ENCODE measurements at places on chromosomes 7 and 10.
A peak's percentile ranks its signal among the peaks of the same experiment; 100 is the strongest.

DNA sequence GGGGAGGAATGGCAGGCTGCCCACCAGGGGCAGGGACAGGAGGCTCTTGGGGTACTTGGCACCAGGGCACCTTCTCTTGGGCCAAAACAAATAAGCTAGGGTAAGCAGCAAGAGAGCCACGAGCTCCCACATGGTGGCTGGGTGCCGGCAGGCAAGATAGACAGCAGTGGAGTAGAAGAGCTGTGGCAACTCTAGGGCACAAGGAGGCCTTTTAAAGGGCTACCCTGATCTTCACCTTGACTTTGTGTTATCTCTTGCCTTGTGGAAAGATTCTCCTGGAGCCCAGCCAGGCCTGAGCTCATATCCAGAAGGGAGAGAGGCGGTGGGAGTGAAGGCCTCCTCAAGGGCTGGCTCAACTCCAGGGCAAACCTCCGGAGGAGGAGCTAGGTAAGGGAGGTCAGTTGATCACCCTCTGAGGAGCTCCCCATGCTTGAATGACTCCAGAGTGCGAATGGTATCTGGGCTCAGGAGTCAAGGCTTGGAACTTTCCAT is at the start of gene CYP17A1:
TSS of gene CYP17A1 (minus strand) at position 184 of the 492 bp plus-strand sequence. CDS start at position 132, 52 bp downstream.
- DNase-seq = no peak

DNA sequence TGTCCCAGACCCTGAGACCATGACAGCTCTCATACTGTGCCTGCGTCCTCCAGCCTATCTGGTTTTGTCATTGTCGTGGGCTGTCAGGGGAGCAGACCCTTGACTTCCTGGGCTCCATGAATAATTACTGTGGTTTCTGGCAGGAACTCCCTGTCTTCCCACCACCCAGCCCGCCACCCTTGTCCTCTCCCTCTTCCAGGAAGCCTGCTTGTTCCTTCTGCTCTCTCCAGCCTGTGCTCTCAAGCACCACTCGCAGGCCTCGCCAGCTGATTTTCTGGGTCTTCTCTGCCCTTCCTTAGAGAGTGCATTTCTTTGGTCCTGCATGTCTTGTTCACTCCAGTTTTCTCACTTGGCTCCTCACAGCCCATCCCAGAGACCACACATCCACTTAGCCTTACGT is 224.5 kb upstream of the INHBA start:
- no peak for DNase-seq

- DNase-seq = peak; percentile 72
These were observed 196.8 kb downstream of the PTN start for GRCh38 chr7:137146552-137147337.

- no peak for DNase-seq
These were observed 50.9 kb downstream of the CALML3 start for GRCh38 chr10:5575482-5576153.

DNA sequence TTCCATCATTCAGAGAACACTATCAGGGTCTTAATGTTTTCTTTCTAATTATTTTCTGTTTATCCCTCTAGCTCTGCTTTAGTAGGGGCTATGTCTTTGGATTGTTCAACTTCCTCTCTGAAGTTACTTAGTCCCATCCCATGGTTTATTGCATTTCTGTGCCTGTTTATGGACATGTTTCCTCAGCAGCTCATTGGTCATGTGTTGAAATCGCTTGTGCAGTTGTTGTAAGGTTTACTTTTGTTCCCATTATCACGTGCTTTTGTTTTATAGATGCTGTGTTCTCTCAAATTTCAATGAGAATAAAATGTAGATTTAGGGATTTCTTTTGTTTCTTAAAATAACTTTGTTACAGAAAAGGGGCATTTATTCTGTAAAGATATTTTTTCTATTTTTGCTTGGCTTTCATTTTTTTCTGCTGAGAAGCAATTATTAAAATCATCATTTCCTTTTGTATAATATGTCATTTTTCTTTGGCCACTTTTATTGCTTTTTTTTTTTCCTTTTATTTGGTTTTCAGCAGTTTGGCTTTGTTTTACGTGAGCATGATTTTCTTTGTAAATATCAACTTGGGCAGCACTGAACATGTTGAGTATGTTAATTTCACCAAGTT is 110.9 kb downstream of the CCDC7 start:
- DNase-seq = no peak

DNA sequence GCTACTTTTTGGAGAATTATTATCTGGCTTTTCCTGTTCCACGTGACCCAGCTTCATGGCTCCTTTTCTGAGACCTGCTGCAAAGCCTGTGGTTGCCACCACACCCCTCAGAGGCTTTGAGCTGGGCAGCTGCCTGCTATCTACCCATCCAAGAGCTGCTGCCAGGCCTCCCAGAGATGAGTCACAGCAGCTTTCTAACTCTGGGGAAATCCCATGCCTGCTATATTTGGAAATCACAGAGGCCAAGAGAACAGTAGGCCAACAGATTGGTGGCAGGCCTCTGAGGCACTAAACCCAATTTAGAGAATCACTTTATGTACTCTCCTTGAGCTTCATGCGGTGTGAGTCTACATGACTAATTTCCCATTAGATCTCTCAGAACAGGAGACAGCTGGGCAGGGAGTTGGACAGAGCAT is 35.2 kb downstream of the SGCE start:
- peak; percentile 71 for DNase-seq

GRCh38 chr10:117980216-117980615 is 66.5 kb downstream of the RAB11FIP2 start:
- DNase-seq = peak; percentile 62

- no peak for DNase-seq
These were observed 27.3 kb downstream of the RAB18 start for GRCh38 chr10:27531336-27531847.

DNA sequence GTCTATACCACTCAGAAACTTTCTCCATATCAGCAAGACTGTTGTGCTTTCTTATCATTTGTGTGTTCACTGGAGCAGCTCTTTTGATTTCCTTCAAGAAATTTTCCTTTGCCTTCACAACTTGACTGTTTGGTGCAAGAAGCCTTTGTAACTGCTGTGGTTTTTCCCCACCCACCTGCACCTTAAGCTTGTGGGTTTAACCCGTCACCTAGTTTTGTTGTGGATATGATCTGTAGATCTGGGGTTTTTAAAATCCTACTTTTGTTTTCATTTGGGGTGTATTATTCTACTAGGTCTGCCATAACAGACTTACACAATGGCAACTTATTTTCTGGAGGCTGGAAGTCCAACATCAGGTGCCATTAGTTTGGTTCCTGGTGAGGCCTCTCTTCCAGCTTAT is 30.5 kb upstream of the CHST3 start:
- DNase-seq = no peak

DNA sequence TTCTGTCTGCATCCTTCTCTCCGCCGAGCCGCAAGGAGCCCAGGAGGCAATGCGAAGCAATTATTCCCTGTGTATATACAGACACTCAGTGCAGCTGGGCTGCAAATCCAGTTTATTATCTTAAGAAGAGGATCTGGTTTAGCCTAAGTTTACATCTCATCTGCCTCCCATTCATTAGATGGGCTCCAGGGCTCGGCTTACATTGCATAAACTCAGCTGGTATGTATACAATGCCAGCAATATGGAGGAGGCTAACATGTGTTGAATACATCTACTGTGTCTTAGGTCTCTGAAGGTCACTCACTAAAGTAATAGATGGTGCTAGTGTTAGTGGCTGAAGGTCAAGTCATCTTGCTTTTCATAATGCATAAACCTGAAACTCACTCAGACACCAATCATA is 996.8 kb downstream of the KCNMA1 start:
- DNase-seq = no peak

- no peak for DNase-seq
These were observed 598.3 kb downstream of the INHBA start for GRCh38 chr7:41104631-41105030.

DNA sequence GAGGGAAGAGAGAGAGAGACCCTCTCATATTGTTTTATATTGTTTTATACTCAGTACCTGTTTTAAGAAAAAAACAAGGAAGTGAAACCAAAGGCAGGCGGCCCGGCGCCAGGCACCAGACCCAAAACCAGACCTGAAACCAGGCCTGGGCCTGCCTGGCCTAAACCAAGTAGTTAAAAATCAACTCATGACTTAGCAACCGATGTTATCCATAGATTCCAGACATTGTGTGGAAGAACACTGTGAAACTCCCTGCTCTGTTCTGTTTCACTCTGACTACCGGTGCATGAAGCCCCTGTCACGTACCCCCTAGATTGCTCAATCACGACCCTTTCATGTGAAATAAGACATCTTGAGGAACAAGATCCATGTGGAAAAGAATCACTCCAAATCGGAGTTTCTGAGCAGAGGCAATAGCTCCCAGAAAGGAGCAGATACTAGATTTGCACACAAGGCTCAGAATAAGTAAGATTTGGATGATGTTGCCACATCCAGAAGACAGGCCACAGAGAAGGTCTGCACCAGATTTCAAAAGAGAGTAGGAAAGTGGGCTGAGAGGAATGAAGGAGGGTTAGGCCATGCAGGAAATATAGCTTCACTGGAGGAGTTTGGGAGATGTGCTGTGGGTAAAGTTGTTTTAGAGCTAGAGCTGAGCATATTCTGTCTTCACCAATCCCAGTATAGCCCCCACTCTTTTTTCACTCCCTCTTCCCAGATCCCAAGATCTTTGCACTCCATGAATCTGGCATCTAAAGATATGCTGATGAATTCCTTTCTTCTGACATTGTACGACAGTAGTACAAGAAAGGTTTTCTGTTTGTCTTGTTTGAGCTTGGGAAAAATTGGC is 8.8 kb upstream of the ZNF248 start:
- no peak for DNase-seq

- no peak for DNase-seq
These were observed 730 bp downstream of the LARP4B start for GRCh38 chr10:930625-931325.

GRCh38 chr7:99786726-99787335 is 2.8 kb upstream of the CYP3A4 start:
- DNase-seq = no peak

DNA sequence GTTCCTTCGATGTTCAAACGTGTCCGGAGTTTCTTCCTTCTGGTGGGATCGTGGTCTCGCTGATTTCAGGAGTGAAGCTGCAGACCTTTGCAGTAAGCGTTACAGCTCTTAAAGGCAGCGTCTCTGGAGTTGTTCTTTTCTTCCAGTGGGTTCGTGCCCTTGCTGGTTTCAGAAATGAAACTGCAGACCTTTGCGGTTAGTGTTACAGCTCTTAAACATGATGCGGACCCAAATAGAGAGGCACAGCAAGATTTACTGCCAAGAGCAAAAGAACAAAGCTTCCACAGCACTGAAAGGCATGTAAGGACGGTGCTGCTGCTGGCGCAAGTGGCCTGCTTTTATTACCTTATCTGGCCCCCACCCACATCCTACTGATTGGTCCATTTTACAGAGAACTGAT is 931.4 kb downstream of the IPMK start:
- DNase-seq = no peak

- no peak for DNase-seq
These were observed 683 bp upstream of the ANKRD22 start for GRCh38 chr10:88852327-88852726.

DNA sequence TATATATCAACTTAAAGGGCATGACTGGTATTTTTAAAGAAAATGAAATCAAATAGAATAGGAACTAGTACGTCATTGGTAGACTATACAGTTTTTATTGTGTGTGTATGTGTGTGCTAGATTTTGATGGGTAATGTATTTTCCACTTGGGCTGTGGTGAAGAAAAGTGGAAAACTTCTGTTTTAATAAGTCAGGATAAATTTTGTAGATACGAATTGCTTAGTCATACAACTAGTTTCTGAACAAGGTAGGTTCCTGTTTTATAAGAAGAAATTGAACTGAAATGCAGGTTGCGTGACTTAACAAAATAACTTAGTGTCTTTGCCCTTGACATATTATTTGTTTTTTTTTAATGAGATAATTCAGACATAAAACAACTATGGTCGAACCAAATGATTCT is 24.3 kb downstream of the UBN2 start:
- DNase-seq = no peak

DNA sequence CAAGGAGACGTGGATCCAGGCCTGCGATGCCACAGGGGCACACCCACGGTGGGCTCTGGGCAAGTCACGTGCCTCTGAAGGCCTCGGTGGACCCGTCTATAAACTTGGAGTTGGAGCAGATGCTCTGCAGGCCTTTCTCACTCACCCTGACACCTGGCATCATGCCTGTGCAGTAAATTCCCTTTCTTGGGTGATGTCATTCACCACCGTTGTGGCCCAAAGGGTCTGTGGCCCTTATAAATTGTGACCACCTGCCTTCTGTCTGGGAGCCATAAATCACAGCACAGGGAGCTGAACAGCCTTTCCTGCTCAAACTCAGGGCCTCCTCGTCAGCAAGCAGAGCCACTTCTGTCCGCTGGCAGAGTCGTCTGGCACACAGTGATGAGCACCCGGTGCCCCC is 52.2 kb downstream of the GPAM start:
- DNase-seq = no peak

DNA sequence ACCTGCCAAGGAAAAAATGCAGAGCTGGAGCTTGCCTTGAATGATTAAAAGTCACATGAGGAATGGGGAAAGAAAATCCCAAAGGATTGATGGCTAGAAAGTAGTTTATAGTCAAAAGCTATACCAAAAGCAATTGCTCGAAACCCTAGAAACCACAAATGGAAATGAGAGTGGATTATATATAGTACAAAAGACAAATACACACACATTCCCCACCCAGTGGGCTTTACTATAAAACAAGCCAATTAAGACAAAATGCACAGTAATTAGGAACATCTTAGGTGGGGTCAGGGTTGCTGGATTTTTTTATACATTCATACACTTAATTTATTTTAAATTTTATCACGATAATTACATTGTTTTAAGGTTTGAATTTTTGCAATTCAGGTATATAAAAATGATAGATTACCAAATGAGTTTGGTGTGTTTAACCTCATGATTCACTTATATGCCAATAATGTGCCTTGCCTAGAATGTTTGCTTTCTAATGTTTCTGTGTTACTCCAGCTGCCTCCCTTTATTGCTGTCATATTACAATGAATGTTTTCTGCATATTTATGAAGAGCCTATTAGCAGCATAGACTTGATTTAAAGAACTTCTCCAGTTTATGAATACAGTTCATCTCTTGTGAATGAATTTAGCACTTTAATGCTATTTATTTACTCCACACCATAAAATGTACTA is 421.3 kb downstream of the EXOC4 start:
- no peak for DNase-seq

DNA sequence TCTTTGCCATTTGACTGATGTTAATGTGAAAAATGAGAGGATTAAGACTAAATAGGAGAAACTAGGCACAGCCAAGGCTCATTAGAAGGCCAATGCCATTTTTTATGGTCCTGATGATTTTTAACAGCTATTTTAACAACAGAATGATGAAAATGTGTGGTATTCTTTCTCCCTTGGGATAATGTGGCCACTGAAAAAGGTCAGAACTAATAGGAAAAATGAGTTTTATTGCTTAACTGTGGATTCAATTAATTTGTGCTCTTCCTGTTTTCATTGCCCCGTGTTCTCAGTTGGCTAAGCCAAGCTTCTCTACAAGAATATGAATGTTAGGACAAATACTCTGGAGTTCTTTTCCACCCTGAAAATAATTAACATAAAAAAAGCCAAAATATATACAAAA is 56.6 kb downstream of the BMPER start:
- no peak for DNase-seq

GRCh38 chr7:47601119-47601880 is 19.4 kb upstream of the TNS3 start:
- no peak for DNase-seq

GRCh38 chr7:33423646-33424020 is 294.3 kb downstream of the BBS9 start:
- DNase-seq = no peak

GRCh38 chr7:12239806-12240205 is 28.7 kb downstream of the TMEM106B start:
- DNase-seq = no peak

- no peak for DNase-seq
These were observed 160.4 kb upstream of the PHYHIPL start for GRCh38 chr10:59016043-59016442.
